ENCODE measurements at places on chromosomes 7 and 10. TPM values are rescaled to one million over a fixed set of nuclear protein-coding genes. Genes with fewer than 3 reads are reported as not detected.

The FAM221A gene
- 4.7 TPM for total RNA-seq

The DNAJB9 gene
- total RNA-seq, result 28.7 TPM

The OR6B1 gene
- not detected for total RNA-seq

The GET4 gene
- 35.8 TPM for total RNA-seq

The TET1 gene
- total RNA-seq, result 3.2 TPM

The LRMDA gene
- 22.6 TPM for total RNA-seq

The CLCN1 gene
- total RNA-seq, result not detected

The NCOA4 gene
- 110 TPM for total RNA-seq

The LIPJ gene
- total RNA-seq, result not detected

The CFAP70 gene
- total RNA-seq, result 1.5 TPM

The PKD1L1 gene
- 0.49 TPM for total RNA-seq

The PPP1R17 gene
- total RNA-seq, result not detected

The ACBD7 gene
- total RNA-seq, result not detected

The FOXI2 gene
- total RNA-seq, result 0.25 TPM

The OR9A2 gene
- total RNA-seq, result not detected

The ENKUR gene
- not detected for total RNA-seq

The A1CF gene
- not detected for total RNA-seq

The ICA1 gene
- total RNA-seq, result 25.5 TPM

The SORBS1 gene
- 116 TPM for total RNA-seq

The AKR1C4 gene
- not detected for total RNA-seq

The MAGI2 gene
- total RNA-seq, result 6.9 TPM

The UCMA gene
- not detected for total RNA-seq

The JAZF1 gene
- total RNA-seq, result 36.1 TPM

The ADCY1 gene
- total RNA-seq, result 2.5 TPM

The ANXA8 gene
- 135 TPM for total RNA-seq

The GBX1 gene
- total RNA-seq, result not detected

The PARG gene
- total RNA-seq, result 23.6 TPM

The GARIN1A gene
- 1.5 TPM for total RNA-seq

The ZNF786 gene
- total RNA-seq, result 8.3 TPM

The STAG3 gene
- total RNA-seq, result not detected

The AVPI1 gene
- total RNA-seq, result 125 TPM

The ZP3 gene
- 2.7 TPM for total RNA-seq

The ACSL5 gene
- 8.3 TPM for total RNA-seq

The SPDYE16 gene
- not detected for total RNA-seq

The BTBD16 gene
- total RNA-seq, result not detected

The TMEM196 gene
- total RNA-seq, result not detected

The IFIT5 gene
- 9.1 TPM for total RNA-seq

The CYP2C8 gene
- total RNA-seq, result not detected

The OR13A1 gene
- total RNA-seq, result not detected

The RPEL1 gene
- total RNA-seq, result not detected

The SHH gene
- total RNA-seq, result 0.25 TPM

Data from vagina (tissue), 2 donors.